ENCODE measurements at places on chromosomes 2 and 18.

GRCh38 chr18:55634545-55634944 lies 46.6 kb upstream of the TCF4 start:
- no peak for DNase-seq

GRCh38 chr2:216701544-216701943 lies 6.2 kb upstream of the IGFBP5 start:
- DNase-seq: no peak

GRCh38 chr2:217489145-217489960 lies 513.4 kb downstream of the TNS1 start:
- no peak for DNase-seq

GRCh38 chr2:143333168-143333791 lies 204.1 kb downstream of the ARHGAP15 start:
- no peak for DNase-seq

DNA sequence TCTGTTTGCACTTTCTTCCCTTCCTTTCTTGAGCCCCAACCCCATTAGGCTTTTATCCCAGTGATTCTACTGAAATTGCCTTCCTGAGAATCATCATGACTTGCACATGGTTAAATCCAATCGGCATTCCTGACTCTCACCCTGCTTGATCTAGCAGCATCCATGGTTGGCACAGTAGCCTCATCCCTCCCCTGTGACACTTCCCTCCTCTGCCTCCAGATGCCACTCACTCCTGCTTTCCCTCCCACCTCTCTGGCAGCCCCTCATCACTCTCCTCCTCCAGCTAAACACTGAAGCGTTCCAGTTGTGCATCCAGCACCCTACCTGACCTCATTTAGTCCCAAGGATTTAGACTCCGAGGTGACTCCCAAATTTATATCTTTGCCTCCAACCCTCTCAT lies 114.7 kb downstream of the GALNT14 start:
- DNase-seq: no peak

GRCh38 chr2:8529706-8530277 lies 152.1 kb upstream of the ID2 start:
- no peak for DNase-seq

- DNase-seq: no peak
Observed at GRCh38 chr18:1653873-1654272, 749.2 kb downstream of the ADCYAP1 start.

- DNase-seq: no peak
Observed at GRCh38 chr2:99818842-99819241, 323.5 kb downstream of the AFF3 start.

DNA sequence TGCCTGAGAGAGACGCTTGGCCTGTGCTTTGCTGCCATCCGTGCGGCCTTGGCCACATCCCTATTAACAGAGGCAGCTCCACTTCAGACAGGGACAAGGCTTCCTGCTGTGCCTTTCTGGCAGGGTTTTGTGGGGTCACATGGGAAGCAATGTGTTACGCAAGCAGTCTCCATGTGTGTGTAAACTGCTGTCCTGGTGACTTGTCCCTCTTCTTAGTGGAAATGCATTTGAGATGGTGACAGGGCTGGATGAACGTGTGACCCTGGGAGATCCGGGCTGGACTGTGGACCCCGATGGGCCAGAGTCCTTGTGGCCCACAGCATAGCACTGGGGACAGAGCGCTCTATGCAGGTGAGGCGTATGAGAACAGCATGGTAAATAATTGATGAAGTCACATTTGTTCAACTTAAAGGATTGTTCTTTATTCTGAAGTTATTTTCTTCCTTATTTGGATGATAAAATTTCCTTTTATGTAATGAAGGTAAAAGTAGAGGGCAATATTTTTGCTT lies 23.2 kb downstream of the ASB1 start:
- DNase-seq: peak; percentile 60

GRCh38 chr2:74831693-74832530 lies 2.0 kb upstream of the HK2 start:
- no peak for DNase-seq

GRCh38 chr2:38590053-38590452 lies 12.7 kb downstream of the HNRNPLL start:
- no peak for DNase-seq

- DNase-seq: no peak
Observed at GRCh38 chr2:95275601-95276243, 1.5 kb downstream of the PROM2 start.

DNA sequence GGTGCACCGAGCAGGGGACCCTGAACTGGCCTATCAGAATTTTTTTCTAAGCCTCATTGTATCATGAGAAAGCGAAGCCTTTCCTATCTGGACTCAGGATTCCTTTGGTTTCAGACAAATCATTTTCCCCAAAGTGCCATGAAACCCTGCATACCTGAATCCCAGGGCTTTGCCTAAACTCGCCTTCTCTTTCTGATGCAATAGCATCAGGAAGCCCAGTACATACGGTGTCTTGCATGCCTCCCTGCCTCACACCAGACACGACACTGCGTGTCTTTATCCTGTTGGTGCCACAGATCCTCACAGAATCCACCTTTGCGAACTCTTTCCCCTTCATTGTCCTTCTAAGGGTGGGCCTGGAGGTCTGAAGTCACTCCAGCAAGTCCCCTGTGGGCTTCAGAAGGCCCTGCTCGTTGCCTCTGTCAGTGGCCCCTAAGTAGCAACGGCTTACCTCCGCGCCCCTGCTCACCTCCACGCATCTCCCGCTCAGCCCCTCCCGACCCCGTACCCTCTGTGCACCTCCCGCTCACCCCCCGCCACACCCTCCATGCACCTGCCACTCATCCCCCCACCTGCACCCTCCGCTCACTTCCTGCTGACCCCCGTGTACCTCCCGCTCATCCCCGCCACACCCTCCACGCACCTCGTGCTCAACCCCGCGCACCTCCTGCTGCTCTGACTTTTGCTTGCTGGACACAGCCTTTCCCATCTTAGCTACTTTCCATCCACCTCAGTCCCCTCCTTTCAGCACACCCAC lies 83.4 kb downstream of the TPGS2 start:
- DNase-seq: no peak

Data from HuH-7 (cell line).